ENCODE measurements at places on chromosomes 6 and 20. TPM values are rescaled to one million over a fixed set of nuclear protein-coding genes. Genes with fewer than 3 reads are reported as not detected.

RAD21L1 gene
- not detected for total RNA-seq

GPRC6A gene
- total RNA-seq = not detected

SLC17A4 gene
- total RNA-seq = not detected

CCN5 gene
- total RNA-seq = not detected

BYSL gene
- total RNA-seq = 7.1 TPM

CNBD2 gene
- 7.8 TPM for total RNA-seq

EIF2S2 gene
- 53.1 TPM for total RNA-seq
